ENCODE measurements at places on chromosomes 5 and 9. TPM values are rescaled to one million over a fixed set of nuclear protein-coding genes. Genes with fewer than 3 reads are reported as not detected.

DNA sequence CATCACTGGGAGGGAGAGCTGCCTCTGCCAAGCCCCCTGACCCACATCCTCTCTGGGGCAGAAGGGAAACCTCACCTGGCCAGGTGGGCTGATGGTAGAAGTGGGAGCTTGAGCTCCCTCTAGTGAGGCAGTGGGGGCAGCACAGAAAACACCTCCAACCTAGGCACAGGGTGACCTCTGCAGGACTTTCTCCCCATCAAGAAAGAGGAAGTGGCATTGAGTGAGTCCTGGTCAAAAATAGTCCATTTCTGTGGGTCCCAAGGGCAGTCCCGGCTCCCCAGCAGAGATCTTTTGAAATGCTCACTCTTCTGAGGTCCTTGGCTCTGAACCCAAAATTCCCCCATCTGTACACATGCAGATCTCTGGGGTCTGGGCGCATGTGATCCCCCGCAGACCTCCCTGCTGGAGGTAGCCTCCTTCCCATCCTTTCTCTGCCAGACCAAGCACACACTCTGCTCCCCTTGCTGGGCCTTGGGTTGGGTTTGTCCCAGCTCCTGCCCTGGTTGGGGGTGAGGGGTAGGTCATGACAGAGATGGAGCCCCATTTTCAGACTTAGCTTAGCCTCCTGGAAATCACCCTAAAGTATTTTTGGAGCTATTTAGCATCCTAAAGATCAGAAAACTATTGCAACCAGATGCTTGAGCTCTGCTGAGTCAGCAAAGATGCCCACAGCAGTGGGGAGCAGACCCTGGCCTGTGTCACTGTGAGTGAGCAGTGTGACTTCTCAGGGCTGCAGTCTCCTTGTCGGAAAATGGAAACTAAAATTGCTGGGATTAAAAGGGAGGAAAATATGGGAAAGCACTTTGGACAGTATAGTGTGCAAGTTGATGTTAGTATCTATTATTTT, 41.6 kb upstream of the LCP2 start:
- DNase-seq = no peak

GRCh38 chr5:159849437-159850083, 66.7 kb upstream of the ADRA1B start:
- peak; percentile 6 for DNase-seq

DNA sequence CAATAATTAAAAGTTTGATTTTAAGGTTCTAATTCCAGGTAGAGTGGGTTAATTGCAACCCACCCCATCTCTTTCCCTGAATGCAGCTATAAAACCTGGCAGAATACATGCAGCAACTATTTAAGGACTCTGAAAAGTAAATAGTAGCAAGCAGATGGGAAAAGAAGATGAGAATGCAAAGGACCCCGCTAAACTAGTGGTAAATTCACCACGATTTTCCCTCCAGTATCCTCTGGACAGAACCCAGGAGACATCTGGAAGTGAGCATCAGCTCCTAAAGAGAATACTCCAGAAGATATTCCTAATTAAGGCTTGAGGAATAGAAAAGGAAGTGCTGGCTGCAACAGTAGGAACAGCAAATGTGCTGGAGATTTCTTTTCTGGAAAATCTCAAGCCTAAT, 170.9 kb downstream of the FRMD3 start:
- DNase-seq = no peak

The C9 gene
- total RNA-seq = 0.34 TPM

DNA sequence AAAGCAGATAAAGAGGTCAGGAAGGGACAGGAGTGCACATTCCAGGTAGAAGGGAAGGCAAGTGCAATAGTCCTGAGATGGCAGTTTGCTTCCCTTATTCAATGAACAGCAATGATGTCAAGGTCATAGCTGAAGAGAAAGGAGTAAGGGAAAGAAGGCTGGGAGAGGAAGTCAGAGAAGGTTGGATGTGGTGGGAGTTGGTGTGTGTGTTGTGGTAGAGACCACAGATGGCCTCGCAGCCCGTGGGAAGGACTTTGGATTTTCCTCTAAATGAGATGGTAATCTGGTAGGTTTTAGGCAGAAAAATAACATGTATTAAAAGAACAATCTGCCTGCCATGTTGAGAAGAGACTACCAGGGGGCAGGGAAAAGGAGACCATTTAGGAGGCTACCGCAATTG, 25.1 kb upstream of the LPAR1 start:
- no peak for DNase-seq

DNA sequence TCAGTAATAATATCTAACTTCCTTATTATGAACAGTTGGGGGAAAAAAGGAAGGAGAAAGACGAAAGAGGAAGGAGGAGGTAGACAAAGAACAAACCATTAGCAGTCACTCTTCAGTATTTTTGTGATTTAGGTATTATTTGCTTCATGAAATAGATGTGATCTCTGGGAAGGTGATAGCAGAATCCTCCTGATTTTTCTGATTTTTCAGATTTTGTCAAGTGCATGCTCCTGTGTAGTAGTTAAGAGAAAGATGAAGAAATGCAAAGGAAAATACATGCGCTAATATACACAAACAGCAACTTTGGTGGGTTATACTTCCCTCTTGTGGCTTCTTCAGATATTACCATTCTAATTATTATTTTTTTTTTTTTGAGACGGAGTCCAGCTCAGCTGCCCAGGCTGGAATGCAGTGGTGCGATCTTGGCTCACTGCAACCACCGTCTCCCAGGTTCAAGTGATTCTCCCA, 31.6 kb downstream of the LMNB1 start:
- DNase-seq = peak; percentile 63

The SLC34A1 gene
- total RNA-seq = not detected

DNA sequence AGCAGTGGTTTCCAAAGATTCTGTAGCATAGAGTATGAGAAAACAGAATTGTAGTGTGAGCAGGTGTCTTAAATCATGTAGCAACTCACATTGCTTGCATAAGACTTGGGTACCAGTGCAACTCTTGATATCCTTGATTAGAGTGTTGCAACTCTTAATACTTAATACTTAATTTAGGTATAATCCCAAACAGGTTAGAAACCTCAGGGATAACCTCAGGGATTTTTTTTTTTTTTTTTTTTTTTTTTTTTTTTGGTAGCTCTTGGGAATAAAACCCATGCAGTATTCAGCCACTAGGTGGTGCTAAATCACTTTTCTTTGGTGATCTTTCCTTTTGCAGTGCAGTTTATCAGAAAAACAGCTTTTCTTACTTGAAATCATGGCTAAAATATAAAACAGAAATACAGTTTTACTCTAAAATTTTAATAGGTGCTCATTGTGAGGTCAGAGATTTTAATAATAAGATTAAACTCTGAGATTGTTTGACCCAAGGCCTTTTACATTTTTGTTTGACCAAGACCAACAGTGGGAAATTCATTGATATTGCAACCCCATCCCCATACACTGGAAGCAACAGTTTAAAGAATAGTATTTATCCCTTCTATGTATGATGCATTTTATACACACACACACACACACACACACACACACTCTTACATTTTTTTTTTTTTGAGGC, 55.3 kb downstream of the ERAP1 start:
- DNase-seq = peak; percentile 85

The CCDC183 gene
- total RNA-seq = 0.37 TPM

DNA sequence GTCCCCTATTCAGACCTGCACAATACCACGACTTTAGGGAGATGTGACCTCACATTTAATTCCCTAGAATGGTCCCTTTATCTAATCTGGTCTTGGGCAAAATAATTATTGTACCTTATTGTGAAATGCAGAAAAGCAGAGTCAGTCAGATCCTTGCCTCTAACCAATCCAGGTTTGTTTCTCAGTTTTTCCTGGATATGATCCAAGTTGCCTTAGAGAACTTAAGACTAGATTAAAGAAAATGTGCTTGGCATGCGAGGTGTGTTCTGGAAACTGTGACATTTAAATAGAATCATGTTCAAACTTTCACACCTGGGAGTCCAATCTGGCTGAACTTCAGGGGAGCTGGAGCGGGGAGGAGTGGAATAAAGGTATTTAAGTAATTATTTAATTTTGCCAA, 696.2 kb downstream of the DNAH5 start:
- DNase-seq = no peak

GRCh38 chr9:130770679-130771442, 64.2 kb upstream of the ABL1 start:
- DNase-seq = peak; percentile 85

- no peak for DNase-seq
Observed at GRCh38 chr9:27339661-27340284, 42.8 kb upstream of the EQTN start.

GRCh38 chr9:76620581-76620980, 143.7 kb upstream of the PCA3 start:
- DNase-seq = no peak

DNA sequence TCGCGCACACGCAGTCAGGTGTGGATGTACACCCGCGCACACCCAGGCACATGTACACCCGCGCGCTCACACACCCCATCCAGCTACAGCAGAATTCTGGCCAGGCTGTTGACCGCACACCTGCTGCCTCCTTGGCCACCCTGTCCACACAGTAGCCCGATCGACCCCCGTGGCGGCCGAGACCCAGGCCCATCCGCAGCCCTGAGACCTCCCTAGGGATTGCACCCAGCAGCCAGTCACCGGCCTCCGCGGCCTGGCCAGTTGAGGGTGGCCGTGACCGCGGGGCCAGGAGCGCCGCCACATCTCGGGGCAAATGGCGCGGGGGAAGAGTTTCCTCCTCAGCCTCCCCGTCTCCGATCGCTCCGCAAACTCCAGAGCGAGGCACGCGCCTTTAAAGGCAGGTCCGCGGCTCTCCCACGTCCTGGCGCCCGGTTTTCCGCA, 774 bp upstream of the ADAMTS16 start:
- DNase-seq = no peak

DNA sequence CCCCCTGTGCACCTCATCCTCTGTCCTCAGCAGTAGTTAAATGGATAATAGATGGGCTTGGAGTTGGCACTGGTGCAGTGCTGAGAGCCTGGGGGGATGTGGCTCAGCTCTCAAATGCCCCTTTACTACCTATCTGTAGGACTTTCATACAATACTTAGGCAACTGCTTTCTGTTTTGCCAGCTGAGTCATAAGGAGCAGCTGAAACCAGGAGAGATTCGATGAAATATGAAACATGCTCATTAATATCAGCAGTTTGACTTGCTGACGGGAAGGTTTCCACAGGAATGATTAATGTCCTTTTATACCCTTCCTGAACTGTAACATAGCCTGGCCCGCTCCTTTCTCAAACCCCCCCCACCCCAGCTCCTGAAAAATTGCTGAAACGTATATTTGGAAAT, 142.6 kb downstream of the SAXO1 start:
- no peak for DNase-seq

DNA sequence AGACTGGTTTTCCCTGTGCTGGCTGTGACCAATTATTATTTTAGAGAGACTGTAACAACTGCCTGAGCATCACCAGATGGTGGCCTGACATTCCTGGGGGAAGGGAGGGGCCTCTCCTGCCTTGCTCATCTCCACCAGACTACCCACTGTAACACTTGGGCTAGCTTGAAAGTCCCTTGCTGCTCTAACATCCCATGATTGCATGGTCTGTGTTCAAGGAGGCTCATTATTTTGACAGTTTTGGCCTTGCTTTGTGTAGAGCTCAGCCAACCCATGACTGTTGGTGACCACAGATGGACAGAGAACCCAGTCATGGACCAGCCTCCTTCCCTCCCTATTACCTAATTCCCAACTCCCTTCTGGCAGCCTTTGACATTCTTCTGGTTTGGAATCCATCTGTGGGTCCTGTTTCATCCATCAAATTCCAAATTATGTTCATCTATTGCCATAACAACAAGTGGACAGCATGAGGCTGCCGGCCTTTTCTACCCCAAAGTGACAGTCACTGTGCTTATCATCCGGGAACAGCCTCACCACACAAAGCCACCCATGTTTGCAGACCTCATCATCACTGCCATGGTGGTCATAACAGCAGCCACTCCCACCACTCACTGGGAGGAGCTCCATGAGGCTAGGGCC, 49.0 kb upstream of the ICE1 start:
- DNase-seq = no peak

GRCh38 chr9:98634685-98635336, 73.9 kb downstream of the GABBR2 start:
- no peak for DNase-seq

- no peak for DNase-seq
Observed at GRCh38 chr5:159951834-159952233, 35.6 kb downstream of the ADRA1B start.

DNA sequence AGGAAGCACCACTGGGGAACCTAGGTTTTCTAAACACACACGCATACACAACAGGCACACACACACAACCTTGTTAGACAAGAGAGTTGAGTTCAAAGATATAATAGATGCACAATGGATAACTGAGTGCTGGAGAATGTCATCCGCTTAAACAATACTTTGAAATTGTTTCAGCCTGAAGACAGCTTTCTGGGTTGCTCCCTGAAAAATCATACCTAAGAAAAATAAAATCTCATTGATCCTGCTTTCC, 126.1 kb downstream of the TMEM161B start:
- no peak for DNase-seq

- DNase-seq = no peak
Observed at GRCh38 chr9:83247732-83248131, 184.8 kb upstream of the RASEF start.

DNA sequence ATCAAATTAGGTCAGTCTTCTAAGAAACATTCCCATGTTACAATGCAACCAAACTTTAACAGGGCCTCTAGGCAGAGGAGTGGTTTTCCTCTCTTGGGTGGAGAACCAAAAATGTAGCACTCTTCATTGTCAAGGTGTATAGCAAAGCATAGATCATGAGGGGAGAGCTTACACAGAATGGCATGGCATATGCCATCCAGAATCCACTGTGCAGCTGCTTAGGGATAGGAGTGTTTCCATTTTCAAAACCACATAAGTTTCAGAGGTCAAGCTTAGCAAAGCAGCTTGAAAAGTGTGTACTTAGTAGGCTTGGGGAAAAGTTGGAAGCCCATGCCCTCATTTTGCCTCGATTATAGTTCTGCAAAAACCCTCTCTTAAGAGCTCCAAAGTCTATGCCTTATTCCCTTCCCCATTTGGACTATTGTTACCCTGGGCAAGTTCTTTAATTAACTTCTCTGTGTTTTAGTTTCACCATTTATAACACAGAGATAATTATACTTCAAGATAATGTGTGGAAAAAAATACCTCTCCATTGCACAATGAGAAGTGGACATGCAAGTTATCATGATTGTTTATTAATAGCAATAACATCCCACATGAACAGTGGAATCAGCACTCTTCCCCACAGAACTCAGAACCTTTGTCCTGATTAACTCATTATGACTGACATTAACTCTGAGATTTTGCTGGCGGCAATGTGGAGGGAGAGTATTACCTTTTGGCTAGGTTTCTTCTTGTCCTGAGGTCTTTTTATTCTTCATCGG, 398.9 kb upstream of the WWC1 start:
- no peak for DNase-seq

The LCN15 gene
- total RNA-seq = 0.05 TPM

DNA sequence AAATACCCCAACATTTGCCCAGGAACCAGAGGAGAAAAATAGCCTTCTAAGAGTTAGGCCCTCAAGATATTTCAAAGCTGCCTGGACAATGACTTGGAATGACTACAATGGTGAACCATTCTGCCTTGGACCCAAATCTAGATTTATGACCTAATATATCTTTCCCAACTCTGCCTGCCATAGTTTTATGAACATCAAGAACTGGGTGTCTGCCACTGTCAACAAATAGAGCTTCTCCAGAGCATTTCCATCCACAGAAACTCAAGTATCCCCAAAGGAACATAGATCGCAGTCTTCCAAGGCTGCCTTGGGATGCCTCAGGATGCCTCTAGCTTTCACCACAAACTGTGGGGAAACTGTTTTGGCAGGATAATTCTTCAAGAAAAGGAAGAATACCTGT, 48.2 kb upstream of the NFIB start:
- DNase-seq = no peak

All from dermis blood vessel endothelial cell (primary cell).